ENCODE measurements at places on chromosomes 1 and 21. TPM values are rescaled to one million over a fixed set of nuclear protein-coding genes. Genes with fewer than 3 reads are reported as not detected.

DNA sequence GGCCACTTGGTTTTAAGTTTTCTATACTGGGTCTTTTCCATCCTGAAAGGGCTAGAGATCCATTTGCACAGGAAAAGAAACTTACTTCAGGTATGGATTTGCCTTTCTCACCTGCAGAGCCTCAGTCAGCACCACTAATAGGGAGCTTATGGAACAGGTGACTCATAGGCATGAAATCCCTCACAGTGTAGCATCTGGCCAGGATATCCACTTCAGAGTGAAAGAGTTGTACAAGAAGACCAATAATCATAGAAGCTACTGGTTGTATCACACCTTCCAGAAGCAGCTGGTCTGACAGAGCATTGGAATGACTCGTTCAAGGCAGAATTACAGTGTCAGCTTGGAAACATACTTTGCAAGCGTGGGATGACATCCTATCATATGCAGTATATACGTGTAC is 26.3 kb upstream of the SYT14 start:
- DNase-seq: no peak

- DNase-seq: no peak
Observed at GRCh38 chr1:178659789-178660208, 65.2 kb upstream of the RALGPS2 start.

DNA sequence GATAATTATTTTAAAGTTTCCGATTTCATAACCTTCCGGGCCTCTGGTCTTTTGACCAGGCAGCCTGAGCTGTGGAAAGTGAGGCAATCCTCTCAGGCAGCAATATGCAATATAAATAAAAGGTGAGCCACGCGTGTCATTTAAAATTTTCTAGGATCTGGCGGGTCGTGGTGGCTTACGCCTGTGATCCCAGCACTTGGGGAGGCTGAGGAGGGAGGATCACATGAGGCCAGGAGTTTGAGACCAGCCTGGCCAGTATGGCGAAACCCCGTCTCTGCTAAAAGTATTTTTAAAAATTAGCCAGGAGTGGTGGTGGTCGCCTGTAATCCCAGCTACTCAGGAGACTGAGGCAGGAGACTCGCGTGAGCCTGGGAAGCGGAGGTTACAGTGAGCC is 546 bp upstream of the ZNF695 start:
- no peak for DNase-seq

DNA sequence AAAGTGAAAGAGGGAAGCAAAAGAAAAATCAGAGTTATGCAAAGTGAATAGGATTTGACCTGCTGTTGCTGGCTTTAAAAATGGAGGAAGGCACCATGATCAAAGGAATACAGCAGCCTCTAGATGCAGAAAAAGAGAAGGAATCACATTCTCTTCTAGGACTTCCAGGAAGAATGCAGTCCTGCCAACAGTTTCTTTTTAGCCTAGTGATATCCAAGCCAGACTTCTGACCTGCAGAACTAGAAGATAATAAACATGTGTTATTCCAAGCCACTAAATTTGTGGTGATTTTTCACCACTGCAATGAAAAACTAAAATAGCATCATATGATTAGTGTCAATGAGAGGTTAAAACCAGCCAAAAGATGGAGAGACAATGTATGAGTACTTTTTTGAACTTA is 101.9 kb upstream of the ADAMTS5 start:
- no peak for DNase-seq

DNA sequence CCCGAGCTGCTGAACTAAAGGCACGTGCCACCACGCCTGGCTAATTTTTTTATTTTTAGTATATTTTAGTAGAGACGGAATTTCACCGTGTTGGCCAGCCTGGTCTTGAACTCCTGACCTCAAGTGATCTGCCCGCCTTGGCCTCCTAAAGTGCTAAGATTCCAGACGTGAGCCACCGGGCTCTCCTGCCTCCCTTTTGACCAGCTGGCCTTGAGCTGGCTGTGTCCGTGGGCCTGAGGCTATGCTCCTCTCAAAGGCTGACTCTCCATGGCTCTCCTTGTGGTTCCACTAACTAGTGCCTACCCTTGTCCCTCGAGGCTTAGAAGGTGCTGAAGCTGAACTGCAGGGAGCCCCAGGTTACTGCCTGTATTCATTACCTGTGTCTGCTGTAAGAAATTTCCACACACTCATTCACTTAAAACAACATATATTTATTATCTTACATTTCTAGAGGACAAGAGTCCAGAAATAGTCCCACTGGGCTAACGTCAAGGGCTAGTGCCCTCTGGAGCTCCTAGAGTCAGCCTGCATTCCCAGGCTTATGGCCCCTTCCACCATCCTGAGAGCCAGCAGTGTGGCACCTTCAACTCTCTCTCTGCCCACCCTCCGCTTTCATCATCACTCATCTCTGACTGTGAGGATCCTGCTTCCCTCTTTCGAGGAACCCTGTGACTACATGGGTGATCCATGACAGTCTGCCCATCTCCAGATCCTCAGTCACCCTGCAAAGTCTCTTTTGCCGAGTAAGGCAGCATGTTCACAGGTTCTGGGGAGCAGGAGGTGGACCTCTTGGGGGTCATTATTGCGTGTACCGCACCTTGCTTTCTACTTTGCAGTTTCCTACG is 34.9 kb downstream of the ETS2 start:
- no peak for DNase-seq

DNA sequence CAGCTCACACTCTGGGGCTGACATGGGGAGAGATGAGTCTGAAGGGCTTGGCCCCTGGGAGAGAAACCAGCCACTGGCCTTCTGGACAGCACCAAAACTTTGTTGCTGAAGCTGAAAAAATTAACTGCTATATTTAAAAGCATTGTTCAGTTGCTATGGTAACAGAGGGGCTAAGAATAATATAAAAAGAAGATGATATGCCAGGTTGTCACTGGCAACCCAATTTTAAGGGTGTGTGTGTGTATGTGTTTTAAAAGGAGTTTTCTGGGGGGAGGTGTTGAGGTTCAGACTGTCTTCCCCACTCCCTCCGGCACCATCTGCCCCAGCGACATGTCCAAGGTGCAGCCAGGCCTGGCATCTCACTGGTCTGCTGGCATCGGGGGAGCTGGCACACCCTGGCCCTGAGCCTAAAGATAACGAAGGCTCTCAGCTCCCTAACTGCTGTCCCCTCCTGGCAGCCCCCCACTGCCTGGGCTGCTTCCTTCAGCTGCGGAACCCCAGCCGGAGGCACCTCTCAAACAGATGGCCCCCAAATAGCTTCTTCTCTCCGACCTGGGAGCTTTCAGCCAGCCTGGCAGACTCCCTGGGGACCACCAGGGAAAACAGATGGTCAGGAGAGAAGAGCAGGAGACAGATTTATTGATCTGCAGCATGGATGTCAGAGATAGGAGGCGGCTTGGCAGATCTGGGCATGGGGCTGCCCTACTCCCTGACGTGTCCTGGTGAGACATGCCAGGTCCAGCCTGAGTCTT is 203.9 kb downstream of the HIVEP3 start:
- DNase-seq: no peak

DNA sequence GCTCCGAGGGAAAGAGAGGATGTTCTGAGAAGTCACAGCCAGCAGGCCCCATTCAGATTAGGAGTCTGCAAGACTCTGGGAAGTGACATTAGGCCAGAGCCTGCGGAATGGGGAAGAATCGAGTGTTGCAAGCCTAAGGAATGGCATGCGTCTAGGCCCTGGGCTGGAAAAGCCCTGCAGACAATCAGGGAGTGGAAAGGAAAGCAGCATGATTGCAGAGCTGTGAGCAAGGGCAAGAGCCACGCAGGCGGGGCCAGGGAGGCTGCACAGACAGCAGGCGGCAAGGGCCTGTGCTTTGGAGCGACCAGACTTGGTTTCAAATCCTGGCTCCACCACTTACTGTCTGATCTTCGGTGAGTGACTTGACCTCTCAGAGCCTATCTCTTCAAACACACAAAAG is 118.2 kb downstream of the RRAGC start:
- no peak for DNase-seq

AQP10 gene
- total RNA-seq: not detected

BCAR3 gene
- total RNA-seq: 36.3 TPM

GRCh38 chr1:30755334-30755733 is 2.2 kb downstream of the LAPTM5 start:
- no peak for DNase-seq

DNA sequence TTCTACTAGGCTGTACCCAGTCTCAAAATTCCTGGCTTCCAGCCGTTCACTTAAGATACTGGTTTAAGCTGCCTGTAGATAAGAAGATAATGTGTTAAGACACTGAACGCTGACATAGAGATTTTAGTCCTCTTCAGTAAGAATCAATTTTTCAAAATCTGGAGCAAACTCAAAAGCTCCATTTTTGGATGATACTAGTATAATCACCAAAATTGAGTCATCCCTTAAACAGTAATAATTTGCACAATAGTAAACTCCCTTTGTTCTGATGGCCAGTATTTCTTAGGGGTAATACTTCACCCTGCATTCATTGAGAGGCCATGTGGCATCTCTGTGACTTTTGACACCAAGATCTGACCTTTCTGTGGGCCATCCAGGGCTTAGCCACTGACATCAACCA is 299.8 kb upstream of the USP25 start:
- no peak for DNase-seq

CD55 gene
- total RNA-seq: 87.6 TPM

DNA sequence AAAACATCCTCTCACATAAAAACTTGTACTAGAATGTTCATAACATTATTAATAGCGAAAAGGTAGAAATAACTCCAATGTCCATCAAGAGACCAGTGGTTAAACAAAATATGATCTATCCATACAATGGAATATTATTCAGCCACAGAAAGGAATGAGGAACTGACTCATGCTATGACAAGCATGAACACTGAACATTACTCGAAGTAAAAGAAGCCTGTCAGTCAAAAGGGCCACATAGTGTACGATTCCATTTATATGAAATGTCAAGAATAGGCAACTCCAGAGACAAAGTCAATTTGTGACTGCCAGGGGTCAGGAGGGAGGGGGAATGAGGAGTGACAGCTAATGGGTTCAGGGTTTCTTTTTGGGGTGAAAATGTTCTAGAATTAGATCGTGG is 2.3 kb downstream of the VPS26C start:
- DNase-seq: no peak

DNA sequence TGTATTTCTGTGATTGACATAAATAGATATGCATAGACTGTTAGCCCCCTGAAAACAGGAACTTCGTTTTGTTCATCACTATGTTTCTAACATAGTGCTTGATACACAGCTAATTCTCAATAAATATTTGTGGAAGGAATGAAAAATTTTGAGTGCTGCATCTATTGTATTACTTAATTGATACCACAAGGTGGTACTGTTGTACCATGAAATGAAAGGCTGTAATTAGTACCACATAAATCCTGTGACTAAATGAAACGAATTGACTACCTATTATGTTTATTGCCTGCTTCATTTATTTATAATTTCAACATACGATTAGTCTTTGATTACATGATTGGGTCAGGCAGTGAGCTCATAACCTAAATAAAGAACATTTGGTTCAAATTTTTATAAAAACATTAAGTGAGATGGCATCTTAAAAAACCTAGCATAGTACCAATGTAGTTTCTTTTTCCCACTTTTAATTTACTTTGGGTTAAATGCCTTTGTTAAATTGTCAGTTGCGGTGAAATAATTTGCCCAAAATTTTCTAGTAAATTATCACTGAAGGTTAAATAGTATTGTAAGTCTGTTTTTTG is 15.0 kb upstream of the TGFB2 start:
- DNase-seq: no peak

LCK gene
- 2.7 TPM for total RNA-seq

DNA sequence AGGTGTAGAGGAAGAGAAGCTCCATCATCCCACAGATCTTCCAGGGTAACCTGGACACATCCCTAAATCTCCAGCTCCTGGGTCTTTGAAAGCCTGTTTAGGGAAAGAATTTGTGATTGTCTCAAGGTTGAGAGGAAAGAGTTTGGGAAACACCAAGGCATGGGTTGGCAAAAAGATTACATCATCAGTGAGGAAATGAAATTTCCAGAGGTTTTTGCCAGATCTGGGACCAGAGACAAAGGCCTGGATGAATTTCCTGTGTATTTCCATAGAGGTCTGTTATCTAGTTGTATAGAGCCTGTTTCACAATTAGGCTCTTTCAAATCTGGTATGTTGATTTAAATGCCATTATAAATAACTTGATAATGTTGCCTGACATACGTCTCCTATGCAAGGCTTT is 82.3 kb downstream of the GPR89B start:
- DNase-seq: no peak

GBP6 gene
- not detected for total RNA-seq

DNA sequence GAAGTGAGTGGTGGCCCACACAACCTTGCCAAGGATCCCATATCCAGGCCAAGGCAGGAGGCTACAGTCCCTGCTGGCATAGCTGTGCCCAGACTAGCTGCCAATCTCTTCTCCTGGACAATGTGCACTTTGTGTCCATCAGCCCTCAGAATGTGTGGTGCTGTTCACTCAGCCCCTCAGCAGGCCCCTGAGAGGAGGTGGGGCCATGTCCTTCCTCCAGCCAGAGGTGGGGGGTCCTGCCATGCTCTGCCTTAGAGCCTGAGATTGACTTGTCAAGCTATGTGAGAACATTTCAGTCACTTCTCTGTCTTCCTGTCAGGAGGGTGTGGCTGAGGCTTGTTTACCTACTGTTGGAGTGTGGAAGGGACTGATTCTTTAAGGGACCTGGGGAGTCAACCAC is 1.4 kb downstream of the NCF2 start:
- DNase-seq: no peak

GRCh38 chr1:148354913-148355308 is 128.2 kb downstream of the PPIAL4G start:
- DNase-seq: no peak

DNA sequence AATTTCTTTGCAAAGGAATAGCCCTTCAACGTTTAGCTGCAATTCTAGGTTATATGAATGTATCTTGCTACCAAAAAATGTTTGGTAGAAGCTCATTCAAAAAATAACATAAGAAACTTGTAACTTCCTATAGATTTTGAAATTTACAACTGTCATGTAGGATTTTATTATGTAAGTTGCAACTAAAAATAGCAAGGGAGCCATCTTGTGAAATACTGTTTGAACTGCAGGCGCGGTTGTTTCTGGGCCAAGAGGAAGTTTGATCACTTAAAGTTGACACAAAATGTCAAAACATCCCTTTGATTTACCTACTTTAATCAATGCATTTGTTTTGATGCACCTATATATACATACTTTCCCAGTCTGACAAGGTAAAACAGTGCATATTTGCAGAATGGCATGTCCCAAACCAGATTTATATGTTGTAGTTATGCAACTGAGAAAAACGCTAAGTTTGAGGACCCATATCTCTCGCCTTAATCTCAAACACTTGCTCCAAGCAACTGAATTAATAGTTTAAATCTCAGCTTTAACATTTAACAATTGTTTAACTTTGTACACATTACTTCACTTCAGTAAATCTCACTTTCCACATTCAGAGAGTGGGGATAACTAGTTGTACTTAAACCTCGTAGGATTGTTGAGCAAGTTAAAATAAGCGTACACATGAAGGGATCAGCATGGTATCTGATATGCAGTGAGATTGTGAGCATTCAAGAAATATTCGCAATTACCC is 63.9 kb downstream of the KCNK2 start:
- DNase-seq: no peak

- no peak for DNase-seq
Observed at GRCh38 chr1:11989669-11990068, 9.4 kb downstream of the MFN2 start.

- DNase-seq: no peak
Observed at GRCh38 chr1:16117369-16117768, 38.5 kb downstream of the EPHA2 start.

GRCh38 chr1:65065524-65066418 is 82.2 kb upstream of the AK4 start:
- DNase-seq: peak; percentile 34

SLC2A5 gene
- 4.7 TPM for total RNA-seq
